Activated T-cell treated with anti-CD3 and anti-CD28 coated beads, Interleukin-2, amount 50 U/mL, for 48 hours (primary cell): ENCODE measurements at places on chromosomes 11 and 22.

GRCh38 chr11:28228196-28228895, 120.2 kb downstream of the METTL15 start:
- DNase-seq = no peak

- no peak for DNase-seq
Observed at GRCh38 chr22:34877506-34877905, 188.5 kb upstream of the ISX start.

GRCh38 chr22:47322854-47323253, 560.4 kb downstream of the TBC1D22A start:
- DNase-seq = no peak

- DNase-seq = peak; percentile 26
Observed at GRCh38 chr11:114208377-114208776, 87.8 kb upstream of the NNMT start.

DNA sequence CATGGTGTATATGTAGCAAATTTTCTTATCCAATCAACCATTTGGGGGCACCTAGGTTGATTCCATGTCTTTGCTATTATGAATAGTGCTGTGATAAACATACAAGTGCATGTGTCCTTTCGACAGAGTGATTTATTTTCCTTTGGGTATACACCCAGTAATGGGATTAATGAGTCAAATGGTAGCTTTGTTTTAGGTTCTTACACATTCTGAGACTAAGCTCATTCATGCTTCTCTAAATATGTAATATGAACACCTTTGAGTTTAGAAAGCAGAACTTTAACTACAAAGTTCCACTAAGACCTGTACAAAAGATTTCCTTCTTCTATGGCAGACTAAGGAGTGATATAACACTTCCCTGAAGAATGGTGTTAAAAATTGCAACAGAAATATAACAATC, 627.0 kb downstream of the KCNA4 start:
- DNase-seq = no peak

GRCh38 chr11:27248576-27249509, 114.2 kb downstream of the CCDC34 start:
- DNase-seq = no peak

GRCh38 chr11:1239596-1240205, 16.8 kb downstream of the MUC5B start:
- no peak for DNase-seq

- DNase-seq = no peak
Observed at GRCh38 chr11:15177491-15177890, 62.8 kb downstream of the INSC start.

- DNase-seq = no peak
Observed at GRCh38 chr11:65277631-65278277, 16.0 kb downstream of the POLA2 start.

DNA sequence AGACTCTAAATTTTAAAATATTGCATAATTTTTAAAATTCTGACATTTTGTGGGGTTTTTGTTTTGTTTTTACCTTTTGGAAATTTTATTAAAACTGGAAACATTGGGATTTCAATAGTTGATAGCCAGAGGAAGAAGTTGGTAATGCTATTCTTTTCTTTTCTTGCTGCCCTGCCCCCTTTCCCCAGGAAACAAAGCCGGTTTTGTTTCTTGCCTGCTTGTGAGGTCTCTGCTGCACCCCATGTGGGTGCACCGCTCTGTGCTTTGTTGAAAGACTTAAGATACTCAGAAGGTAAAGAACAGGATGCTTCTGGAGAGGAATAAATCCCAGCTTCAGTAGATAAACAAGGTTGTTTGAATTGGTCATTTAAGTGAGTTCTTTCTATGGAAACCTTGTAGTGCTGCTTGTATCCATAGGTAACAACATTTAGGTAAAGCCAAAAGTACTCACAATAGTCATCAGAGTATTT, 87.5 kb downstream of the YAP1 start:
- no peak for DNase-seq

- DNase-seq = no peak
Observed at GRCh38 chr11:27228232-27228905, 134.6 kb downstream of the CCDC34 start.

DNA sequence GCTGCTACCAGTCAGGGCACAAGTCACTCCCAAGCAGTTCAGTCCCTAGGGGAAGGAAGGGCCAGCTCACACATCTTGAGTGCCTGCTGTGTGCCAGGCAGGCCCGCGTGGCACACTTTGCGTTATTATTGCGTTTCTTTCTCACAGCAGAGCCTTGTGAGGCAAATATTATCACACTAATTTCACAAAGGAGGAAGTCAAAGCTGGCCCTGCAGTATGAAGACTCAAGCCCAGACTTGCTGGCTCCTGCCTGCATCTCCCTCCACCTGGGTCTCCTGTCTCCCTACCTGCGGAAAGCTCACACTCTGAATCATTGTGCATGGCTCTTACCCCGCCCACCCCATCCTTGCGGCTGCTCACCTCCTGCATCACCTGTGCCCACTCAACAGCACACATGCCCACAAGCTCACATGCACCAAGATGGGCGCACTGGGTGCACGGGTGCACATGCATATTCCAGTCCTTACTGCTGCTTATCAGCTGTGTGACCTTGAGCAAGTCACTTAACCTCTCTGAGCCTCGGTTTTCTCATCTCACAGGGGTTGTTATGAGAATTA, 31.7 kb upstream of the P2RY2 start:
- DNase-seq = no peak

DNA sequence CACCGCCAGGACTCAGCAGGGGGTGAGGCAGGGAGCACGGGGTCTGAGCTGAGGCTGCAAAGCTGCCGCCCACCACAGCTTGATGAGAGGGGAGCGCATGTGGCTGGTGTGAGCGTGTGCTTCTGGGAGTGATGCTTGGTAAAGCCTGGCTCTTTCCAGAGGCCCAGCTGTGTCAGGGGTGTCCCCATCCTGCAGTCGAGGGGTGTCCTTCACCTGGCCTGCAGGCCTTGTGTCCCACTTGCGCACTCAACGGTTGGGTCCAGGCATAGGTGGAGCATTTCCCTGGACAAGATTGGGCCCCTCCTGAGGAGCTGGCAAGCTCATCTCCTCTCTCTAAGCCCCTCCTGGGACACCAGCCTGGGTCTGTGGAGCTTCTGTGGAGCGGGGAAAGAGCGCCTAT, 273.9 kb downstream of the TBC1D22A start:
- no peak for DNase-seq

DNA sequence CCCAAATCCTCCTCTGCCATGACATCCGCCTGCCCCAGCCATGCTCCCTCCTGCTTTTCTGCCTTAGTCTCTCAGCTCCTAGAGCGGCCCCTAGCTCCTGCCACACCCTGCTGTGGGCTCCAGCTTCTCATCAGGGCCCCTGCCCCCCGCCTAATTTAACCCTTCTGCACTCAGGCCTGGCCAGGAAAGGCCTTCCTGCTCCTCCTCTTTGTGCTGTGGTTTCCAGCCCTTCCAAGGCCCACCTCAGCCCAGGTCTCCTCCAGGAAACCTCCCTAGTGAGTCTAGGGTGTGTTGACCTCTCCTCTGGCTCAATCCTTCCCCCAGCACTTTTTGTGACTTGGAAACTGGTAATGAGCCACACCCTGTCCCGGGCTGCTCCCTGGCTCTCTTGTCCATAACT, 11.3 kb downstream of the PTPN5 start:
- DNase-seq = no peak

DNA sequence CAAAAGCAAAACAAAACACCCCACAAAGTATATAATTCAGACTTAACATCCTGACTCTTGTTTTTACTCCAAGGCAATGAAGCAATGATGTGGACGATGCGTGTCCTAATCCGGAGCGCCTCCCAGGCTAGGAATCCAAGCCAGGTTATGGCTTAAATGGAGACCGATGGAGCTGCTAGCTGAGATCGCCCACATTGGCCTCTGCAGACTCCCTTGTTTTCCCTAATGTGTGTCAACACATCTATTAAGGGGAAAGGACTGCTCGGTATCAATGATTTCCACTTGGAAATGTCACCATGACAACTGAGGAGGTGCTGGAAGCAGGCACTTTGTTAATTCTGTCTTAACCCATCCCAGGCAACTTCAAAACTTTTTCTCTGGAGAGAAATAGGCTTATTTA, 311.7 kb downstream of the TBC1D22A start:
- no peak for DNase-seq

DNA sequence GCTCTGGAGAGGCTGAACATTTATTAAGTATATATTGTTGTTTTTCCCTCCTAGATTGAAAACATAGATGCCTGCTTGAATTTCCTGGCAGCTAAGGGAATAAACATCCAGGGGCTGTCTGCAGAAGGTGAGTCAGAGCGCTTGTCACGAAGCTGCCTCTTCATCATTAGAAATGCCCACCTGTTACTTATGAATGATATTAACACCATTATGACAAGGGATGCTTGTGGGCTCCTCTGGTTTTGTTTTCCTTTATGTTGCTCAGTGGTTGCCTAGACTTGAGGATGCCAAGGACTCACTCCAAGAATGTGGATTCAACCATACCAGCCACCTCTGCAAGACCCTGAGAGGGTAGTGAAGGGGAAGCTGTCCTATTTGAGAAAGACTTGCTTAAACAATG, 156.2 kb downstream of the NAV2 start:
- DNase-seq = no peak

DNA sequence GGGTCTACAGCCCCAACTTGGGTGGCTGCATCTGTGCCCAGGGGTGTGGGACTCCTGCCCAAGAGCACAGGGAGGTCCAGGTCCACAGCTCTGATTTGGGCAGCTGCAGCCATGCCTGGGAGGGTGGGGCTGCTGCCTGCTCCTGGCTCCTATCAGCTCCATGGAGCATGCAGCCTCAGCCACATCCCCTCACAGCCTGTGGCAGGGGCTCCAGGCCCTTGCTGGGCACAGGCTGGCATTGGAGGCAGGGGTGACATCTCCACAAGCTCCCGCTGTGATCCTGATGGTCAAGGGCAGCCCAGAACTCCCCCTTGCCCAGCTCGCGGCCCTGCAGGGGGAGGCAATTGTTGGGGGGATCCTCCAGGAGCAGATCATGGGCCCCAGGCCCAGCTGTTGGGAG, 6.3 kb upstream of the OR56A4 start:
- DNase-seq = no peak

- no peak for DNase-seq
Observed at GRCh38 chr11:36400766-36401455, 104.8 kb downstream of the PRR5L start.

DNA sequence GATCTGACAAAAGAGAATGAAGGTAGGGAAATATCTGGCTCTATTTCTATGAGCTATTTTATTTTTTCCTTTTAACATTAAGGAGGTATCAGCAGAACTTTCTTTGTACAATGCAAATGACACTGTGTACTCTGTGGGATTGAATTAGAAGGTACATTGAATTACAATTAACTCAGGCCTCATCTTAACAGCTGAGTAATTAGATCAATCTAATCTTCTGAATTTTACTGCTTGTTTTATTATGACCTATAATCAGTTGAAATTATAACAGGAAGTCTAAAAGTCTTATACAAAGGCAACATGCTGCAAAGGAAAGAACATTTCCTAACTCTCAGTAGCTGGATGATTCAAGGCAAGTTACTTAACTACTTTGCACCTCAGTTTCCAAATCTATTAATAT, 69.8 kb downstream of the RELT start:
- no peak for DNase-seq

- no peak for DNase-seq
Observed at GRCh38 chr11:67410984-67411784, 4.3 kb upstream of the CARNS1 start.

DNA sequence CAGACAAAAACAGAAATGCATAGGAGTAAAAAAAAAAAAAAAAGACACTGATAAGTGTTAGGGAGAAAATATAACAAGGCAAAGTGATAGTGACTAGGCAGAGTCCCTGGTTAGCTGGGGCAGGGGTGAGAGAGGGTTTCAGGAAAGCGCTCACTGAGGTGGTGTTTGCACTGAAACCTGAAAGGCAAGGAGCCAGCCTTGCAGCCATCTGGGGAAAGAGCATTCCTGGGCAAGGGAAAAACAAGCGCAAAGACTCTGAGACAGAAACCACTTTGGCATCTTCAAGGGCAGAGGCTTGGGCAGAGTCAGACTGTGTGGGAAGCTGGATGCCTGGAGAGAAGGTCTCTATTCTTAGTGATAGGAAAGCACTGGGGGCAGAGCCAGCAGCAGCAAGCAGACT, 14.5 kb downstream of the CLMP start:
- DNase-seq = no peak

GRCh38 chr11:57463671-57464538, 3.6 kb downstream of the RTN4RL2 start:
- DNase-seq = no peak

GRCh38 chr11:72015511-72016061, 16.9 kb downstream of the IL18BP start:
- DNase-seq = no peak

DNA sequence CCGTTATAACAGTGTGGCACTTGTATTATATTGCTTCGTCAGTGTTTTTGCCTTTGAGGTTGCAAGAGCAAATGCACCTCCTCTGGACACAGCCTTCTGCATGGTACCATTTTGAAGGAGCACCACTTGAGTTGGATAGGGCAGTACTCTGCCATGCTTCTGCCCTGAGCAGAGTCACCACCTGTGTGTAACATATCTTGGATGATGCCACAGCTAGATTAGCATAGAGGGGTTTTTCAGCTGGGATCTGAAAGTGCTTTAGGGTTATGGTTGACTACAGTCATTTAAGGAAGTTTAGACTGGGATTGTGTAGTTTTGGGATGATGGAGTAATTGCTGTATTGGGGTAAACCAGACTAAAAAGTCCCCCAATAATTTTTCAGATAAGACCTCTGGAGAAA, 78.8 kb downstream of the PPP6R3 start:
- no peak for DNase-seq

- DNase-seq = peak; percentile 59
Observed at GRCh38 chr11:46381048-46381818, at the start of gene MDK. MDK (plus strand) TSS chr11:46381669; CDS start chr11:46382058, 389 bp downstream.
